ENCODE measurements at places on chromosomes 3 and 15. TPM values are rescaled to one million over a fixed set of nuclear protein-coding genes. Genes with fewer than 3 reads are reported as not detected.

- DNase-seq = no peak
Measured at GRCh38 chr15:66650433-66650832, 51.6 kb upstream of the SMAD6 start.

AMIGO3 gene
- total RNA-seq = 0.16 TPM

THUMPD3 gene
- 36.6 TPM for total RNA-seq

XCR1 gene
- total RNA-seq = not detected

- peak; percentile 75 for DNase-seq
Measured at GRCh38 chr3:188274249-188274915, 120.4 kb downstream of the LPP start.

CYP8B1 gene
- total RNA-seq = not detected

GRCh38 chr3:30476368-30477084 lies 129.9 kb upstream of the TGFBR2 start:
- DNase-seq = peak; percentile 34

HYAL1 gene
- 0.27 TPM for total RNA-seq

DNA sequence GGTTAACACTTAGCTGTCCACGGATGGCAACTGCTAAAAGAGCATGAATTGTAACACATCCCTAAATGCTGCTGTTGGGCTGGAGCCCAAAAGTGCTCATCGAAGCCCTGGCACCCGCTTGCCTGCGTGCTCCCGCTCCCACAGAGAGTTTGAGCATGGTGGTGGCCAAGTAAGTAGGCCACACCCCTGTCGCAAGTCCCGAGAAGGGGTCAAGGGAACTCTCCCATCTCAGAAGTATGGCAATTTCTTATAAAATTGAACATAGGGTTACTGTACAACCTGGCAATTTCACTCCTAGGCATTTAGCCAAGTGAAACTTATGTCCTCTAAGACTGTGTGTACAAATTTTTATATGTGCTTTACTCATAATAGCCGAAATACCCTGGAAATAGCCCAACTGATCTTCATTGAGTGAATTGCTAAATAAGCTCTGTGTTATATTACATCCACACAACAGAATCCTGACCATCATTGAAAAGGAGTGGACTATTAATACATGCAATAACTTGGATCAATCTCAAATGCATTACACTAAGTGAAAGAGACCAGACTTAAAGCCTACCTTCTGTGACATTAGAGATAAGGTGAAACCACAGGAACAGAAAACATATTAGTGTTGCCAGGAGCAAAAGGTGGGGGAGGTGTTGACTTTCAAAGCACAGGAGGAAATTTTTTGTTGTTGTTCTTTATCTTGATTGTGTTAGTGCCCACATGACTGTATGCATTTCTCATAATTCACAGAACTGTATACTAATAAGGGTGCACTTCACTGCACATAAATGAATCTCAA lies 1.5 kb upstream of the GCSAM start:
- peak; percentile 10 for DNase-seq

- no peak for DNase-seq
Measured at GRCh38 chr3:11565932-11566331, 77.8 kb downstream of the VGLL4 start.

- peak; percentile 98 for DNase-seq
Measured at GRCh38 chr3:134008630-134009156, 21.0 kb downstream of the SLCO2A1 start.

PLA2G4E gene
- not detected for total RNA-seq

GRCh38 chr3:36784138-36784635 lies 19.8 kb upstream of the DCLK3 start:
- DNase-seq = no peak

Data from astrocyte (in vitro differentiated cells and primary cell).